Activated T-helper 17 cell treated with anti-CD3 and anti-CD28 coated beads, Interleukin-2, amount 50 U/mL, for 72 hours (primary cell): ENCODE measurements at places on chromosomes 3 and 15.

GRCh38 chr3:66270701-66271100 lies 49.9 kb downstream of the SLC25A26 start:
- ATAC-seq = no peak

GRCh38 chr15:80483725-80484161 lies 79.6 kb downstream of the ARNT2 start:
- no peak for ATAC-seq

DNA sequence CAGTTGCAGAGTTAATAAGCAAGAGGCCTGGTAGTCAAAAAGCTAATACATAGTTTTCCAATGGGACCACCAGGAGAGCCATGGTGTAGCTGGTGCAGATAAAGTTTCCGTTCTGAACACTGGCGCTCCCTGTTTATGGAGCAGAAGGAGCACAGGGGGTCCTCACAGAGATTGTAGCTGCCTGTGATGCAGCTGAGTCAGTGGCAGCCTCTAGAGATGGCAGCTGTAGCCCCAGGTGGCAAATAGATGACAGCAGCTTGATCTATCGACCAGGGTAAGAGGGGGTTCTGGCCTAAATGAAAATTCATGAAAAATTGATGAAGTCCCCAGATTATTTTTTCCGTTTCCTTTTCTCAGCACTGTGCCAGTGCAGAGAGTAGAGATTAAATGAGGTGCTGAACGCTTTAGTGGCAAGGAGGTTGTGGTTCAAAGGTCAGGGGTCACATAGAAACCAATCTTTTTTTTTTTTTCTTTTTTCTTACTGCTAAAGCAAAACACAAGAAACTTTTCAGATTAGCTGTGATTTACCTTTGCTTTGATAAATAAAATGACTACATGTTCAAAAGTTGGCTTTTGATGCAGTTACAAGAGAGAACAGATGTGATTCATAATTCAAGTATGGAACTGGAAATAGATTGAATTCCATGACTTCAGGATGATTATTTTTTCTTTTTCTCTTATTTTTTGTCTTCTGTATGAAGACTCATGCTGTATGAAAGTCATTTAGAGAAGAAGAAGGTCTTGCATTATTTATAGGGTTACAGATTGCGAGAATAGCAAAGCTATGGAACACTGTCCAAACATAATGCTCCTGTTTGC lies 63.3 kb downstream of the ROBO2 start:
- no peak for ATAC-seq

DNA sequence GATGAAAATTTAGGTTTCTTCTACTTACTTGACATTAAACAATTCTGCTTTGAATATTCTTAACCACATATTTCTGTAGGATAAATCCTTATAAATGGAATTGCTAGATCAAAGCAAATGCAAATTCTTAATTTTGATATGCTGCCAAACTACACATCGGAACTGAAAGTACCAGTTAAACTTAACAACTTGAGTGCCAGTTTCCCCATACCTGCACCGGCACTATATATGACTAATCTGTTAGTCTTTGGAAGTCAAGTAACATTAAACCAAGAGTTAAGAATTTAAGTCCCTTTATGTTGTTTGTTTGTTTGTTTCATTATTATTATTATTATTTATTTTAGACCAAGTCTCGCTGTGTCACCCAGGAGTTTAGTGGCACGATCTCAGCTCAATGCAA lies 103.9 kb upstream of the AKAP13 start:
- ATAC-seq = no peak

GRCh38 chr15:61200626-61201025 lies 28.5 kb downstream of the RORA start:
- ATAC-seq = no peak

- ATAC-seq = no peak
Measured at GRCh38 chr15:24955531-24955921, 739 bp downstream of the SNRPN start.

DNA sequence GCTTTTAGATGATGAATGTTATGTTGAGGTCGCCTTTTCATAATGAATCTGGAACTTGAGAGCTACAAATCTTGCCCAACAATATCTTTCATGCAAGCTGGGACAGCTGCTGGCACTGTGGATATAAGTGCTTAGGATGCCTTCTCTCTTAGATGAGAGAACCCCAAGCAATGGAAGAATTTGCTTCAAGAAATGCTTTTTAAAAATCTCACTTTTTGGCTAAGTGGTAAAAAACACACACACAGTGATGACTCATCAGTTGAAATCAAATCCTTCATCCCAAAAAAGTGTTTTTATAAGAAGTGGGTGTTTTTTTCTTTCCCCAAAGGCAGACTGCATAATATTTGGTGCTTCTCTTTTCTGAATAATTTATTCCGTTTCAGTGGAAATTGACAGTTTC lies 38.4 kb upstream of the GALNT15 start:
- ATAC-seq = no peak
